ENCODE measurements at places on chromosomes 16 and 17.

GRCh38 chr16:24037335-24037734, 201.6 kb downstream of the PRKCB start:
- no peak for DNase-seq

GRCh38 chr17:55872374-55872773, 121.5 kb downstream of the PCTP start:
- no peak for DNase-seq

GRCh38 chr16:30896261-30896888, at the start of gene CTF1:
Gene CTF1, plus strand, starts transcription at chr16:30896614. Its CDS starts 30 bp downstream, at chr16:30896644.
- DNase-seq, result no peak

GRCh38 chr16:85583491-85584181, 29.5 kb upstream of the GSE1 start:
- no peak for DNase-seq

- DNase-seq, result no peak
Measured at GRCh38 chr16:47254756-47255155, 111.0 kb upstream of the NETO2 start.

DNA sequence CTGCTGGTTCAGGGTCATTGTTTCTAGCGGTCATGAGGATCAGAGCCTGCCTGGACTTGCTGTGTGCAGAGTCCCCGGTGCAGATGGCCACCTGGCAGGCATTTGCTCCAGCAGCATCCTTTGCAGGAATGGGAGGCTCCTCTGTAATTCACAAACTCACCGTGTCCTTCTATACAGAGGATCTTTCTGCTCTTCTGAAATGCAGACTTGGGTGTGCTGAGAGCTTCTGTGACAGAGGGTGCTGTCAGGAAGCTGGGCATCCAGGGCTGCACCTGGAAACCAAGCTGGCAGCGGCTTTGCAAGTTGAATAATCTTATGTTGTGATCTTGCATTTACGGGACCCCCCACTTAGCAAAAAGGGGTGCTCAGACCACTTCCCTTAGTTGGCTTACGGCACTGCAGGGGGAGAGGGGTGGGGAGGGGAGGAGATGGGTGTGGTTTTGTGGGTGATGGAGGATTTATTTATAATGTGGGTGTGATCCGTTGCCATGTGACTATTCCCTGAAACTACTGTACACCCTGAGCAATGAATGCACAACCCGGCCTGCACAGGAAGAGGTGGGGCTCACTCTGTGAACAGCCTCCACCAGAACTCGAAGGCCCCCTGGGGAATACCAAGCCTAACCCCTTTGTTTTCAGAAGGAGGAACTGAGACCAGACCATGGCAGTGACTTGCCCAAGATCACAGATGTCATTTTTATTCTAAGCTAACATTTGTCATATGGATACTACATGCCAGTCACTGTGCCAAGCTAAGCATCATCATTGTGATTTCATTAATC, 178.3 kb downstream of the PRKCB start:
- DNase-seq, result peak; percentile 95

- peak; percentile 82 for DNase-seq
Measured at GRCh38 chr17:80866050-80866793, 125.4 kb upstream of the CHMP6 start.

DNA sequence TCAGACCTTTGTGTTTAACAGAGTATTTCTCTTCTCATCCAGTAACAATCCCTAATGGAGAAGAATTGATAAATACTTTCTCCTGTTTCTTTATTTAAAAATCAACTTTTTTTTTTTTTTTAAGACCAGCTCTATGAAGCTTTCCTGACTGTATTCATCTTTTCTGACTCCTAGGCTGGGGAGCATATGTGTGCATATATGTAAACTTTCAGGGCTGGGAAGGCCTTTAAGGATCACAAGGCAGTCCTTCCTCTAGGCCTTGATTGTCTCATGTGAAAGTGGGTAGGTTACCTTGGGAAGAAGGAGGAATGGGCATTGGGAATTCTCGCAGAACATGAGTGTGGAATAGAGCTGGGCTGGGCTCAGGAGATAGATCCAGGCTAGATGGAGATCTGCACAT, 292.9 kb upstream of the SALL1 start:
- DNase-seq, result no peak

GRCh38 chr17:39380144-39380543, 21.3 kb downstream of the FBXL20 start:
- DNase-seq, result no peak

- DNase-seq, result no peak
Measured at GRCh38 chr17:55859301-55859795, 108.5 kb downstream of the PCTP start.

DNA sequence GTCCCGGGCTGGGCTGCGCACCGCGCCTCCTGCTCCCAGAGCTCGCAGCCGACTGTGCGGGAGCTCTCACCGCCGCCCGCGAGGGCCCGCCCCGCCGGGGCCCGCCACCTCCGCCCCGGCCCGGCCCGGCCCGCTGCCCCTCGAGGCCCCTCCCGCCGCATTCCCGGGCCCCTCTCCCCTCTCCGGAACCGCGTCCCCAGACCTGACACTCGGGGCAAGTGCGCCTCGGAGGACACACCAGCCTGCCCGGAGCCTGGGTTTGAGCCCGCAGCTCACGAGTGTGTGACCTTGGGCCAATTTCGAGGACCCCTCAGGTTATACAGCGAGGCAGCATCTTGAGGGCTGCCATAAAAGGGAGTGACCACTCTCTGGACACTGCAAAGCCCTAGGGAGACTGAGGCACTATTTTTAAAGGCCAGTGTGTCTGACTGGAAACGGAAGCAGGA, 2.0 kb upstream of the GRIN2C start:
- no peak for DNase-seq

DNA sequence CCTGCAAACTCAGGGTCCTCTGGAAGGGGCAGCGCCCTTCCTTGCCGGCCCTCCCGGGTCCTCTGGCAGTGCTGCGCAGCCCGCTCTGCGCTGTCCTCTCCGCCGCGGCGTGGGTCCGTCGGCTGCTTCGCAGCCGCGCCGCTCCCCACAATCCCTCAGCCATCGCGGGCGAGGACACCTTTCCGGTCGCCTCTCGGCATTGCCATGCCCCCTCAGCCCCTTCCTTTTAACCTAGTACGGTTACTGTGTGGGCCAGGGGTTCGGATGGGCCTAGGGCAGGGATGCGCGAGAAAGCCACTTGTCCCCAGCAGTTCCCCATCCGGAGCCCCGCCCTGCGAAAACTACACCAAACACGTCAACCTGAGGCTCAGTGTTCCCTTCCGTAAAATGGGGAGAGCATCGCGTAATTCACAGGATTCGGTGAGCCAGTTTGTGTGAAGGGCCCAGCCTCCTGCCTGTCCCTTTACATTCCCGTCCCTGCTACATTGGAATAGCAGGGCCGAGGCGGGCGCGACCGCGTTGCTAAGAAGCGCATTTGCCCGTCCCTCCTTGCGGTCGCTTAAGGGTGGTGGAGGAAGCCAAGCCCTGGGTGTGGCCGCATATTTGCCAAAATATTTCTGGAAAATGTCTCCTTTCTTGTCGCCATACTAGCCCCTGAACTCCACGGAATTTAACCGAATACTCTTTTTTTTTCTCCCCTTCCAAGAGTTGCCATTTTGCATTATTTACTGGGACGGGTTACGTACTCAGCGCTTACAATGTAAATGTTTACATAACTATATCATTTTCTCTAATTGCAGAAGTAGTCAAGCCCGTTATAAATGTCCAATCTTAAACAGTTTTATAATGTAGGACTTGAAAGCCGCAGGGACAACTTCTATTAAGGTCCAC, 13.2 kb downstream of the COPZ2 start:
- peak; percentile 40 for DNase-seq

DNA sequence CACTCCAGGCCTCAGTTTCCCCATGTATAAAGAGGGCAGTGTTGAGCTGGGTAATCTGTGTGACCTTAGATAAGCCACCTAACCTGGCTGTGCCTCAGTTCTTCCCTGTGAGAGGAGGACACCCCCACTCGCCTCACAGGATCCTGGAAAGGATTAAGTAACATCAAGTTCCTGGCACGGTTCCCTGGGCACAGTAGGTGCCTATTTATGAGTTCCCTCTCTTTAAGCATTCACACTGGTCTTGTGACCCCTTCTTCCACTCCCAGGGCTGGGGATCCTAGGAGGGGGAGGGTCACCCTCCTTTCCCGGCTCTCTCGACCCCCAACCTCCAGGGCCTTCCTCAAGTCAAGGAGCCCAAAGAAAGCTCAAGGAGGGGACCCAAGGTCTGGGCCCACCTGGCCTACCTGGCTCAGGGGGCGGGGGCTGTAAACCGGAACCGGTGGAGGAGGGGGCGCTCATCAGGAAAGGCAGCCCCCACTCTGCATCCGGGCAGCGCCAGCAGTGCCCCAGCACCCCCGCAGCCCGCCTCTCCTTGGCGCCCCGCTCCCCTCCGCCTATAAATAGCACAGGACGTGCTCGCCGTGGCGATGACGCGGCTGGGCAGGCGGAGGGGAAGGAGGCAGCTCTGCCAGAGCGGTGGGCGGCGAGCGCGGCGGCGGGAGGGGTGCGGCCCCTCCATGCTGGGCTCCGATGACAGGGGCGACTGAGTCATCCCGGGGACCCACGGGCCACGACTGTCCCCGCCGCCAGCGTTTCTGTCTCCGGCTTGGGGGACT, 9.4 kb downstream of the RPL19 start:
- DNase-seq, result peak; percentile 67

GRCh38 chr16:9370061-9370491, 278.6 kb downstream of the HAPSTR1 start:
- no peak for DNase-seq

DNA sequence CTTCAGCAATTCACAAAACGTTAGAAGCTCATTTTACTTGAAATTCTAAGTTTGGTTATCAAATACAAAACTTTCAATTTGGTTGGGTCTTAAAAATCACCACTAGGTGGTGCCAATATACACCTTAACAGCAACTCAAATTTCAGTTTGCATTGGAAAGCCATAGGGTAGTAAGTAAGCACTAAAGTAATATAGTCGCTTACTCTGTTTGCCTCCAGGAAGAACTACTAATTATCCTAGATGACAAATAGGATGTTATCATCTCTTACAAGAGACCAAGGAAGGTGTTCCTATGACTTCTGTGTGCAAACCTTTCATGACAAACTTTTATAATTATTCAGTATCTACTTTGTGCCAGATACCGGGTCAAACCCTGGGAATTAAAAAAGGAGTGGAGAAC, 93.3 kb downstream of the MYO1D start:
- peak; percentile 30 for DNase-seq

DNA sequence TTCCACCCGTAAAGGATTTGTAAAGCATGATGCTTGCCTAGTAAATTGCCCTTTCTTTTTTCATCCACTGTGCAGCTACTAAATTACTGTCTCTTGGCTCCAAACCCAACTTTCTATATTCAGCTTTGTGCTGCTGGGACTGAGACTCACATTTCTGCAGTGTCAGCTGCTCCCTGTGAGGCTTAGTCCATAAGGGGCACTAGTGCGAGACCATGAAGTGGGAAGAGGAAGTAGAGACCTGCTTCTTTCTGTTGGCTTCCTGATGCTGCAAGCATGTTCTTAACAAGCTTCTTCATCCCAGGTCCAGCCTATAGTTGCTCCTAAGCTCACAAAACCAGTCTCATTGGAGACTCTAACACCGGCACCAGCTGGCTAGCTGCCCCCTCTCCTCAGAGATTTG, 74.9 kb upstream of the HS3ST2 start:
- DNase-seq, result peak; percentile 16

DNA sequence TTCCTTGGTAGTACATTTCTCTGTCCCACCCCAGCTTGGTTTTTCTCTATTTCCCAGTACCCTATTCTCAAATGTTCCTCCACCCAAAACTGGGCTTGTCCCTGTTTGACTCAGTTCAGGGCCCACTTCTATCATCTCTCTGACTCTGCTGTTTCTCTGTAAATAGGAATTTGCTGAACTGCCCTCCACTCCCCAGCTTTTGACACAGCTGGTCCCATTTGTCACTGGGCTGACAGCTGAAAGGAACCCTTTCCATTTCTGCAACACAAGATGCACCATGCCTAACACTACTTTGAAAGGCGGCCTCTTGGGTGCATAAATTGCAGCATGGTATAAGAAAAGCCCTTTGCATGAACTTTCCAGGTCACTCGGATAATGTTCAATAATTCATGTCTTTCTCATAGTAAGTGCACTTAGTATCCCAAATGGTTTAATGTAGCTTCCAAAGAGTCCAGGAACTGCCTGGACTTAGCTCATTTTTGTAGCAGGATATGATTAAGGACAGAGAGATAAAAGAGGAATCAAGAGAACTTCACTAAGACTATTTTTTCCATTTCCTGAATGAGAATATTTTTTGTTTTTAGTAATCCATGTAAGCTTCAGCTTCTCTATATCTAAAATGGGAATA, 256.7 kb downstream of the CDH11 start:
- no peak for DNase-seq

GRCh38 chr17:36859706-36860105, 77.6 kb upstream of the LHX1 start:
- DNase-seq, result no peak

GRCh38 chr17:66791347-66791746, 43.6 kb upstream of the CACNG5 start:
- peak; percentile 24 for DNase-seq

DNA sequence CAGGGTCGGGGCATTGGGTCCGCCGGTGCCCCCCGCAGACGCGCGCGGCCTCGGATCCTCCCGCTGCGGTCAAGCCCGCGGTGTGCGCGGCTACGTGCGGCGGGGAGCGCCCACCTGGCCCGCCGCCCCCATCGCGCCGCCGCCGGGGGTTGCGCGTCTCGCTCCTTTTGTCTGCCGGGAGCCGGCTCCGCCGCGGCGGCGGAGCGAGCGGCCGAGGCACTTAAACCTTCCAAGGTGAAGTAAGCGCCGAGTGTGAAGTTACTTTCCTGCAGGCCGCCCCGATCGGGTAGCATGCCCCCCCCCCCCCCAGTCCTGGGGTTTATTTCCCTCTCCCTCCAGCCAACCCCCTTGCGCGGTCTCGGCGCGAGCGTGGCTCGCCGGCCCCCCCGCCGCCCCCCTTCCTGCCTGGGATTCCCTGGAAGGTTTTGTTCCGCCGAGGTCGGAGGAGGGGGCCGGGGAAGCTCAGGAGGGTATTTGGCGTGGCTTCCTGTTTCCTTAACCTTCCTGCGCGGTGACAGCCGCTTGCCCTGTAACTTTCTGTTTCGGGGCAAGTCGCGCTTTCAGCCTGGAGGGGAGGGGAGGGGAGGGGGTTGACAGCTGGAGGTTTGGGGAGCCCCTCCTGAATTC, 56.6 kb upstream of the GSE1 start:
- DNase-seq, result peak; percentile 46

DNA sequence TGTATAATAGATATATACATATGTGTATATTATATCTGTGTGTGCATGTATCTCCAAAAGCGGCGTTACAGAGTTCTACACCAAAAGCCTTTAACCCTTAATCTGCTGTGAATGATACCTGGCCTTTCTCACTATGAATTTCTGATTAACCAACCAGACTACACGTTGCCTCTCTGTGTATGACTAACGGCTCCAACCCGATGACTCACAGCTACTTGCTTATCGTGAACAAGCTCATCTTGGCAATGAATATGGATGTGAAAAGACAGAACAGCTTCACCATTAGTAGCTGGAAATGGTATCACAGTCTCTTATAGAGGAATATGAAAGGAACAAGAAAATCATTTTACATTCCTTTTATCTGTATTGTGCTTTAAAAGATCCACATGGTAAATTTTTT, 23.8 kb upstream of the ARHGAP44 start:
- no peak for DNase-seq
